DMS79 (cell line): ENCODE measurements at places on chromosomes 6 and 20.

DNA sequence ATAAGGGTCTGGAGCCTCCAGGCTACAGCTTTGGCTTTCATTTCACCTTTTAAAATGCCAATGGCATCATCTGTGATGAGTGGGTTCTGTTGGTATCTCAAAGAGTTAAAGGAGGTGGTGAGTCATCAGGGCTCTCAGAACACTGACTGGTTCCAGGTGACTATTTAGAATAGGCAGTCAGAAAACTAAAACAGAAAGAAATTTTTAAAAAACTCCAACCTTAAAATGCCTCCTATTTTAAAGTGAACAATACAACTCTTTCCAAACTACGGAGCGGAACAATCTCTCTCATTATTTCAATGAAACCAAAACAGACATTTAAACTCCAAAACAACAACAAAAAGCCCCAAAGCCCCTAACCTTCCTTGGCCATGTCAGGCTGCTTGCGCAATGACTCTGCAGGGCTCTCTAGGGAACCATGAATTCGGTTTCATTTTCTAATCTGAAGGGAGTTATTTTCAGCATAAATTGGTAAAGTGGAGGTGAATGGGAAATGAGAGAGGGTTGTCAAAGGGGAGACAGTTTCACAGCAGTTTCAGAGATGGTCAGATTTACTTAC is 194.9 kb downstream of the KIF6 start:
- DNase-seq, result peak; percentile 4

DNA sequence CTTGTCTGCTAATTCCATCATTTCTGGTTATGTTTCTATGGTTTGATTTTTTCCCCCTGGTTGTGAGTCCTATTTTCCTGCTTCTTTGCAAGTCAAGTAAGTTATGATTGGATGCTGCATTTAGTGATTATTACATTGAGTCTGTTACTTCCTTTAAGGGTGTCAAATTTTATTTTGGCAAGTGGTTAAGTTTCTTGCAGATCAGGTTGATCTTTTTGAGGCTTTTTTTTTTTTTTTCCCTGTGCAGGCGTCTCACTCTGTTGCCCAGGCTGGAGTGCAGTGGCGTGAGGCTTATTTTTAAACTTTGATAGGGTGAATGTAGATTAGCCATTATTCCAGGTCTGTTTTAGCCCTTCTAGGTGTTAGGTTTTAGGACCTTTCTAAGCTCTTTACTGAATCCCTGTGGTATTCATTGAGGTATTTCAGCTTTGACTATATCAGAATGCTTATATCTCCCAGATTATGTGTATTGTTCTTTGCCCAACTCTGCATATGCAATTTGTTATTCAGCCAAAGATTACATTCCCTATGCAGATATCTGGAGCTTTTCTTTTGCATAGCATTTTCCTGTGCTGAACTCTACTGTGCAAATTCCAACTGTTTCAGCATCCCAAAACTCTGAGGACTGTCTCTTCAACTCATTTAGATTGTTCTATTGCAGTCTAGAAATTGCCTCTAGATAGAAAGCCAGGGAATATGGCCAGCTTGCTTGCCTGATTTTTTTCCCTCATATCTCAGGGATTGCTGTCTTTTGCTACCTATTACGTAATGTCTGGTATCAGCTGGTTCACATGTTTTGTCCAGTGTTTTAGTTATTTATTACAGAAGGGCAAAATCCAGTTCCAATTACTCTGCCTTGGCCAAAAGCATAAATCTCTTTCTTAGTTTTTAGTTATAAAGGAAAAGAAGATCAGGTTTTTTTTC is 113.3 kb downstream of the AFG1L start:
- DNase-seq, result no peak

DNA sequence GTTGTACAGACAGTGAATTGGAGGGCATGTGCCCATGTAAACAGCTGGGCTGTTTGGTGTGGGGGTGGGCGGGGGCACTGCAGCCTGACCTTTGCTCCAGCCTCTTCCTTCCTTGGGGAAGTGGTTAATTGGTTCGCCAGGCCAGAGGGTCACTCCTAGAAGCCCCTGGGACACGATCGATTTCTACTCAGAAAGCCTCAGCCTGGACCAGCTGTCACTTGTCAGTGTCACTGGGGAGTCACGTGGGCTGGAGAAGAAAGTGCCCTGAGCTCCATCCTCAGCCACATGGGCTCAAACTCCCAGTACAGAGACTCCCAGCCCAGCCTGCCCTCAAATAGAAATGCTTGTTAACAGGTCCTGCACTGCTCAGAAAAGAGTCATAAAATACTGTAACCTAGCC is 423.8 kb upstream of the SULF2 start:
- no peak for DNase-seq

GRCh38 chr6:169564453-169565240 is 137.2 kb downstream of the WDR27 start:
- DNase-seq, result no peak

GRCh38 chr20:33232486-33233072 is 3.2 kb upstream of the BPIFA1 start:
- DNase-seq, result peak; percentile 15

DNA sequence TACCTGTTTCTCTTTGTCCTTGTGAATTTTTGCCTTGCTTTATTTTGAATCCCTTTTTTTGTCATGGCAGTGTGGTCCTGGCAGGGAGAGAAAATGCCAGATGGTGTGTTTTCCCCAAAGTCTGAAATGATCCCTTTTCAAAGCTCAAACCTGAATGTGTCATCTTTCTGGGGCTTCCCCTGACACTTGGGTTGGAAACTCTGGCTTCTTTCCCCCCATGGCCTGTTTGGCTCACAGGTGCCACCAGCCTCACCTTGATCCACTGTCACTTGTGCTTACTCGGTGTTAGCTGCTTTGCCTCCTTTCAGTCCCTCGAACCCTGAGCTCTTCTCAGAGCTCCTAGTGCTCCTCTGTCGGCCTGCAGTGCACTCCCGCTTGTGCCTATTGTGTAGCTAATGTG is 22.3 kb downstream of the MYBL2 start:
- DNase-seq, result no peak

DNA sequence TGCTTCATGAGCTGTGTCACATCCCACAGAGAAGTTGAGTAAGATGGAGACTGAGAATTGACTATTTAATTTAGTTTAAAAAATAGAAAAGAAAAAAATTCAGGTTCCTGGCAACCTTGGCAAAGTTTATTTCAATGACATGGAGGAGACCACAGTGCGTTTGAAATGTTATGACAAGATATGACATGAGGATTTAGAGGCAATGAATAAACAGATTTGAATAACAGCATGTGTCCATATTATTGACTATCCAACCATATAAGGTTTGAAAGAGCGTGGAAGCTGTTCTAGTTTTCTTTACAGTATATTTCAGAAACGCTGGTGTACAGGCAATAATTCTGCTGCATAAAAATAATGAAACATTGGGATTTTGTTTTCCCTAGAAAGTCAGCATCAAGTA is 303.9 kb downstream of the SMOC2 start:
- DNase-seq, result no peak

- no peak for DNase-seq
These were observed 51.3 kb downstream of the DAAM2 start for GRCh38 chr6:39843305-39844020.

GRCh38 chr6:15294504-15294903 is 48.6 kb downstream of the JARID2 start:
- DNase-seq, result no peak
